ENCODE measurements at places on chromosomes 7 and 10.
A peak's percentile ranks its signal among the peaks of the same experiment; 100 is the strongest.

- DNase-seq, result peak; percentile 63
Measured at GRCh38 chr7:45259966-45260646, 102.5 kb downstream of the RAMP3 start.

DNA sequence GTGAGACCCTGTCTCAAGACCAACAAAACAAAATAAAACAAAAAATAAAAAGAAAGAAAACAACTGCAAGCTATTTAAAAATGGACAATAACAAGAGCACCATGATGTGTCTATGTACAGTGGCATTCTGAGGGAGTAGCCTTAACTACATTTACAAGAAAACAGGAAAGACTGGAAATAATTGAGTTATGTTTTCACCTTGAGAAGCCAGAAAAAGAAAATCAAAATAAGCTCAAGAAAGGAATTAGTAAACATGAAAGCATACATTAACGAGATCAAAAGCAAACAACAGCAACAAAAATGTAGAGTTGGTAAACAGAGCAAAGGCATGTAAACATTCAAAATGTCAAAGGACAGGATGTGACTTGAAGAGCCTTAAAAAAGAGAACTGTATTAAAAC lies 36.7 kb downstream of the TEX36 start:
- DNase-seq, result no peak

- no peak for DNase-seq
Measured at GRCh38 chr10:18606051-18606695, 45.2 kb downstream of the NSUN6 start.

GRCh38 chr10:6062101-6062771 lies at the start of gene IL2RA:
Gene IL2RA (minus strand): TSS chr10:6062367. CDS start chr10:6062151, 216 bp downstream.
- DNase-seq, result peak; percentile 73

- no peak for DNase-seq
Measured at GRCh38 chr7:51103718-51104117, 212.9 kb downstream of the COBL start.

GRCh38 chr7:21426286-21427181 lies 1.3 kb upstream of the SP4 start:
- DNase-seq, result no peak

DNA sequence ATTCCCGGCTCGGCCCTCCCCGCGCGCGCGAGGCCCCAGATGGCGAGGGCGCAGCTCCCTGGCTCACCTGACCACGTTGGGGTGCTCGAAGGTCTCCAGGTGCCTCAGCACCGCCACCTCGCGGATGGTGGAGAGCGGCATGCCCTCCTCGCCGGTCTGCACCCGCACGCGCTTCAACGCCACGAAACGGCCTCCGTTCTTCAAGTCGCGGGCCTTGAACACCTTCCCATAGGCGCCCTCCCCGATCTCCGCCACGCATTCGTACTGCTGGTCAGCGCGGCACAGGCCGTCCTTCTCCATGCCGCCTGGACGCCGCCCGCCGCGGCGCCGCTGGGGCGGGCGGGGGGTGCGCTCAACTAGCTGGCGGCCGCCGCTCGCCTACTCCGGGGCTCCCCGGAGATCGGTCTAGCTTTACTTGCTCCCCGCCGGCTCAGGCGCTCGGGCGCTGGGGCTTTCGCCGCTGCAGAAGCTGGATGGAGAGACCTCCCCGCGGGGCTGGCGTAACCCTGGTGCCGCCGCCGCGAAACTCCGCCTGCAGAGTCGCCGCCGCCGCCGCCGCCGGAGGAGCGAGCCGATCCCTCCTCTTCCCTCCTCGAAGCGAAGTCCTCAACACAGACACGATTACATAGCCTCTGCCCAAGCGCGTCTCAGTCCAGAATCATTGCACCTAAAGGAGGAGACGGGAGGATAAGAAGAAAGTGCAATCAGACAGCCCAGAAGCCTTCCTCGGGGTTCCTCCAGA lies 3.2 kb downstream of the CDK6 start:
- peak; percentile 92 for DNase-seq

DNA sequence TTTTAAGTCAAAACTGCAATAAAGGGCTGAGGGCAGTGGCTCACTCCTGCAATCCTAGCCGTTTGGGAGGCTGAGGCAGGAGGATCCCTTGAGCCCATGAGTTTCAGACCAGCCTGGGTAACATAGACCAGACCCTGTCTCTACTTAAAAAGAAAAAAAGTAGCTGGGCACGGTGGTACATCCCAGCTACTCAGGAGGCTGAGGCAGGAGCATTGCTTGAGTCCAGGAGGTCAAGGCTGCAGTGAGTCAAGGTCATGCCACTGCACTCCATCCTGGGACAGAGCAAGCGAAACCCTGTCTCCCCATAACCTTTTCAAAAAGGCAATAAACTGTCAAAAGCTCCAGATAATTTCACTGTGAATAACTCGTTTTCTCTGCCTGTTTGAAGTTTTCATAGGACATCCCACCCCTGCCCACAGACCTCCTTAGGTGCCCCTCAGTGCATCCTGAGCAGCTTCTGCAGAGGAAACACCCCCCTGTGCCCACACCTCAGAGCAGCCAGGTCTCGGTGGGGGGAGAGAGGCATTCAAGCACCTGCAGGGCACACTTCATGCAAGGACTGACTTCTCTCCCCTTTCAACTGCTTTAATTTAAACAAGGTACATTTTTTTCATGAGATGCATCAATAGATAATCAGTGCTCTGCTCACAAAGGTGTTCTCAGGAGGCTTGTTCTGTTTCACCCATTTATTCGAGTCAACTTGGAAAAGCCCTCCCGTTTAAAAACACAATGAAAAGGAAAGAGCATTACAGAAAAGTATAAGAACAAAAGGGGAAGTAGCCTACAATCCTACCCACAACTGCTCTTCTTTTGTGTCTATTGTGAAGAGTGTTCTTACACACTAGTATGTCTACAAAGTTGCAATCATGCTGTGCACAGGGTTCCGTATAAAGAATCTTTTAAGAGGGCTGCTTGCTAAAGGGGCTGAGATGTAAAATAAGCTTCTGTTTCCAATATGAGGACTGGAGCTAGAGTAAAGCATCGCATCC lies 104.9 kb downstream of the KMT2E start:
- peak; percentile 28 for DNase-seq

- no peak for DNase-seq
Measured at GRCh38 chr7:121558288-121558687, 162.2 kb upstream of the FAM3C start.

DNA sequence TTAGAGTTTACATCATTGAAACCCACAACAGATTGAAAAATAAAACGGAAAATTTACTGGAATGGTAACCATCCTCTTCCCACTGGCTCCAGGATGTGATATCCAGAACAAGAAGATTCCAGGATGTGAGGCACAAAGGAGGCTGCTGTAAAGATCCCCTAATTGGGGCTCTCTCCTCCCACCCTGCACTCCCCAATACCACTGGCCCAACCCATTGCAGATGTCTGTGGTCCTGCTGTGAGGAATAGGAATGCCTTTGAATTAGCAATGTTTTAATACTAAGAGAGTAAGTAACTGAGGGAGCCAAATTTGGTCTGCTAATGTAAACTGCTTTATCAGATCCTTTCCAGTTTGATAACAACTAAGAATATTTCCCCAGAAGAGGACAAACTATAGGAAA lies 225.9 kb upstream of the INHBA start:
- DNase-seq, result no peak

- no peak for DNase-seq
Measured at GRCh38 chr10:121511943-121512342, 86.3 kb downstream of the FGFR2 start.

GRCh38 chr10:86650151-86650550 lies 4.2 kb upstream of the OPN4 start:
- no peak for DNase-seq

- DNase-seq, result no peak
Measured at GRCh38 chr10:35824704-35825103, 182.6 kb upstream of the FZD8 start.

Data from B cell (primary cell).